ENCODE measurements at places on chromosomes 5 and 9.
A peak's percentile ranks its signal among the peaks of the same experiment; 100 is the strongest.

DNA sequence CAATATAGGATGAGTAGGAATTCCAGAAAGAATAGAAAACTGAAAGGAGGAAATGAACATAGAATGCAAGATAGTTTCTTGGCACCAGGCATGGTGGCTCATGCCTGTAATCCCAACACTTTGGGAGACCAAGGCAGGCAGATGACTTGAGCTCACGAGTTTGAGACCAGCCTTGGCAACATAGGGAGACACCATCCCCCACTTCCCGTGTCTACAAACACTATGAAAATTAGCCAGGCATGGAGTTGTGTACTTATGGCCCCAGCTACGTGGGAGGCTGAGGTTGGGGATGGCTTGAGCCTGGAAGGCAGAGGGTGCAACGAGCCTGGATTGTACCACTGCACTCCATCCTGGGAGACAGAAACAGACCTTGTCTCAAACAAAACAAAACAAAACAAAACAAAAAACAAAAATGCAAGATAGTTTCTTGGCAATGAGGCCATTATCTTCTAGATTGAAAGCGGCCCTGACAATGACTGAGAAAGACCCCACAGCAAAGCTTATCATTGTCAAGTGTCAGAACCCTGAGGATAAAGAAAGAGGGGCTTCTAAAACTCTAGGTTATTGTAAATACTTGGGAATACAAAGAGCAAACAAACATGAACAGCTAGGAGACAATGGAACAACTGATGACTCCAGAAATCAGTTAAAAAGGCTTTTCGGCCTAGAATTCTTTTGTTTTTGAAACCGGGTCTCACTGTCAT lies 9.2 kb downstream of the SQSTM1 start:
- no peak for DNase-seq

DNA sequence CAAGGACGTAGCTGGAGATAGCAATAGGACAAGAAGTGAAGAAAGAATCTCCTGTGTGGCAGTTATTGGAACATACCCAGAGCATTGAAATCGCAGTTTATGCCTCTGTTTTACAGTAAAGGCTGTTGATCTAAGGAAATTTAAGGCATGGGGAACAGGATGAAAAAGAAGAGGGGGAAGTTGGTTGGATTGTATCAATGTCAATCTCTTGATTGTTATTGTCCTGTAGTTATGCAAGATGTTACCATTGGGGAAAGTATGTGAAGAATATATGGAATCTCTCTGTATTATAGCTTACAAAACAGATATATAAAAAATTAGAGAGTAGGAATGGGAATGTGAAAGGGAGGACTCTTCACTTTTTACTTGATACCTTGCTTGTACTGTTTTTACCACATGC lies 195.6 kb upstream of the NREP start:
- DNase-seq, result no peak

GRCh38 chr5:85671223-85671970 lies 946.3 kb upstream of the COX7C start:
- no peak for DNase-seq

GRCh38 chr5:131405674-131406073 lies 141.8 kb downstream of the CDC42SE2 start:
- DNase-seq, result no peak

DNA sequence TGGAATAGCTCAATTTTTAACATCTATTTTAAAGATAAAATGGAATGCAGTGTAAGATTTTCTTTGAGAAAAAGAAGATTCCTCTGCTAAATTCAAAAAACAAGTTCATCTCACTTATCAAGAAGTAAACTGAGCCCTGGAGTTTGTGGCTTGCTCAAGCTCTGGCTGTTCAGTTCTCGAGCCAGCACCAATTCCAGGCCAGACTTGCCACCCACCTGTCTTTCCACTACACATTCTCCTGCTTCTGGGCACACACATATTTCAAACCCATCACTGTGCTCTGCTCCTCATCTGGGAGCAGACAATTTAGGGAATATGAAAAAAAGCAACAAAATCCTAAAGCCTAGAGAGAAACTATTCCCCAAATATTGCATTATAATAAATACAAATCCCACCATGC lies 424.5 kb downstream of the ENC1 start:
- DNase-seq, result no peak

GRCh38 chr9:98763986-98764745 lies 32.2 kb downstream of the ANKS6 start:
- DNase-seq, result no peak

- peak; percentile 83 for DNase-seq
These were observed 36.8 kb upstream of the SSBP2 start for GRCh38 chr5:81787474-81788242.

- no peak for DNase-seq
These were observed 41.9 kb downstream of the TMEM252 start for GRCh38 chr9:68498816-68499215.

GRCh38 chr9:71647094-71647591 lies 121.2 kb downstream of the CEMIP2 start:
- peak; percentile 30 for DNase-seq

GRCh38 chr5:174717826-174718455 lies 6.4 kb upstream of the MSX2 start:
- DNase-seq, result no peak

DNA sequence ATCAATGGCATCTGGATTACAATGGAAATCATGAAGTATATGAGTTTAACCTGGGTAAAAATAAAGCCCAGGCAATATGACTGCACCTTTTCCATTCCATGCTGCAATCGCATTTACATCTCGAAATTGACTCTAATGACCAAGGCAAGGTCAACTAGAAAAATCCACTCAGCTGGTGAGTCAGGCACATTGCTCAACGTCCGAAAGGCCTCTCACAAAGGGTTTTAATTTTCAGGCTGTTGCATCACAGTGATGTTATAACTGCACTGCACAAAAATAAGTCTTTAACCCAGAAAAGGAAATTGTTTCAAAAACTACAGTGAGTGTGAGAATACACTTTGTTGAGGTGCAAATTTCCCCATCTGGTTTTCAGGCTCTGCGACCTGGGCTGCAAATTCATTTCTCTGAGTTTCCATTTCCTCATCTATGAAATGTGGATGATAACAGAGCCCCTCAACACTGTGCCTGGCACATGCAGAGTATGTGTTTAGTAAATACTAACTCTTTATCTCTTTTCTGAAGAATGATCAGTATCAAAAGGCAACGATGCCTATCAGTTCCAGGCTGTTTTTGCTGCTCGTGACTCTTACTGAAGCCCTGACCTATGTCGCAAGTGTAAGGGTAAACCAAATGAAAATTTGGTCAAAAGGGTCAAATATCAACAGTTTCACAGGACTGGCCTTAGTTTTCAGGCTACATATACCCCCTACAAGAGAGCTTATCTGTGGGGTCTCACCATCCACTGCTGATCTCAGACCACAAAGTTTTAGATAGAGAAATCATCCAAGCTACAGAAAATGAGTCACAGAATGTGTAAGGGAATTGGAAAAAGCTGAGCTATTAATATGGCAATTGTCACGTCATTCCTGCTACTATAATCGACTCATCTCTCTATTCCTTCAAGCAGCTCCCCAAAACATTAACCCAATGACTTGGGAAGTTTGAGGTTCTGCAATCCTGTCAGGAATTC lies 4.1 kb downstream of the NFIL3 start:
- DNase-seq, result peak; percentile 88

- no peak for DNase-seq
These were observed 18.6 kb downstream of the JAKMIP2 start for GRCh38 chr5:147763791-147764525.

DNA sequence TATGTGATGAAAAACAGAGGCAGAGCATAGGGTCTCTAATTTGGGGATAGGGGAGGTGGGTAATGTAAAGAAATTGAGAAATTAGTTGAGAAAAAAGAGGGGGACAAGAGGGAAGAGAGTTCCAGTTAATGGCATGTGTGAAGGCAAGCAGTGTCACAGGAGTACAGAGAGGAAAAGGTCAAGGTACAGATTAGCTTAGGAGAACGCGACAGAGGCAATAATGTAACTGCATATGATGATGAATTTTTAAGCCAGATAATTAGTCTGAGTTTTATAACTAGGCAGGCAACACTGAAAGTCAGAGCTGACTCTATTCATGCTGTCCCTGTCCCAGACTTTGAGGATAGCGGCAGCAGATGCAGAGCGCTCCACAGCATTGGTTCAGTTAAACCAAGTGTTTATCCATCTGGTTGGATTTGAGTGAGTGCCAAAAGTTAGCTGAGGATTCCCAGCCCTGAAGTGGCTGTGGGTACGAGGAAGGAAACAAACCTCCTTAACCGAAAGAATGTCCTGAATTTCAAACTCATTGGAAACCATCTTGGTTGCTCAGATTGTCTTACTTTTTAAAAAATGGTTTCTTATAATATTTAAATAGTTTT lies 315.2 kb downstream of the ARHGAP26 start:
- DNase-seq, result no peak

- DNase-seq, result no peak
These were observed 69.3 kb upstream of the MELK start for GRCh38 chr9:36503172-36504088.

DNA sequence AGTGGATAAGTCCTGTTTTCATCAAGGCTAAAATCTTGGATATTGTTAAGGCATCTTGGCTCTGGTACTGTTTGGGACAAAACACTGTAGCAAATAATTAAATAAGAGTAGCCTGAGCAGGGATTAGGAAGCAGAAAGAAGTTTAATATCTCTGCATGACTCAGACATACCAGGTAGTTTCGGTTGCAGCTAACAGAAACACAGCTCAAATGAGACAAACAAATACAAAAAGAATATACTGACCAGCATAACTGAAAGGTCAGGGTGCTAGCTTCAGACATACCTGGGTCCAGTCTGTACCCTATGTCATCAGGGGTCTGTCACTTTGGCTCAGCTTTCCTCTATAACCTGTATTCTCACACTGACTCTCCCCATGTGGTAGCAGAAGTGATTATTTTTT lies 156.4 kb upstream of the MAP3K1 start:
- DNase-seq, result no peak
